Stimulated activated CD8-positive, alpha-beta memory T cell treated with anti-CD3 and anti-CD28 coated beads, Interleukin-4, amount 100 ng/mL, for 4 hours (primary cell): ENCODE measurements at places on chromosomes 1 and 21.

- no peak for DNase-seq
These were observed 157.2 kb upstream of the NFIA start for GRCh38 chr1:60924964-60925798.

GRCh38 chr1:63643517-63643916, 50.3 kb downstream of the PGM1 start:
- no peak for DNase-seq

GRCh38 chr21:33268393-33268736, 2.2 kb downstream of the IL10RB start:
- no peak for DNase-seq

GRCh38 chr1:168281603-168282325, 1.1 kb downstream of the TBX19 start:
- DNase-seq: no peak

DNA sequence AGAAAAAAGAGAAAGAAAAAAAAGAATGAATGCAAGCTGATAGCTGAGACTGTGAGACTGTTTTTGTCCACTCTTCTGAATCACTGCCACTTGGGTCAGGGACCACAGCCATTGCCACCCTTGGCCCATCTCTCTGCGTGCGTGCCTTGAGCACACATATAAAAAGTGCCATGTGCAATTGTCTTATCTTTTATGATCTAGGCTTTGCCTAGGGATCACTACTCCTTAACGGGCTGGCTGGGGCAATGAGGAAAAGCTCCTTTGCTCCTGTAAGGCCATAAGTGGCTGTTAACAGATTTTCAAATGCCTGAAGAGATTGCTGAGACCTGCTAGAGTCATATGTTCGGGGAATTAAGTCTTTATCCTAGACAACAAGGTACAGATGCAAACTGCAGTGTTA, 8.2 kb downstream of the SPATA46 start:
- DNase-seq: no peak
